Kidney (tissue), 22 donors: ENCODE measurements at places on chromosomes 2 and 18.
A peak's percentile ranks its signal among the peaks of the same experiment; 100 is the strongest.

- no peak for DNase-seq
These were observed 8.8 kb upstream of the FAM98A start for GRCh38 chr2:33607905-33608304.

DNA sequence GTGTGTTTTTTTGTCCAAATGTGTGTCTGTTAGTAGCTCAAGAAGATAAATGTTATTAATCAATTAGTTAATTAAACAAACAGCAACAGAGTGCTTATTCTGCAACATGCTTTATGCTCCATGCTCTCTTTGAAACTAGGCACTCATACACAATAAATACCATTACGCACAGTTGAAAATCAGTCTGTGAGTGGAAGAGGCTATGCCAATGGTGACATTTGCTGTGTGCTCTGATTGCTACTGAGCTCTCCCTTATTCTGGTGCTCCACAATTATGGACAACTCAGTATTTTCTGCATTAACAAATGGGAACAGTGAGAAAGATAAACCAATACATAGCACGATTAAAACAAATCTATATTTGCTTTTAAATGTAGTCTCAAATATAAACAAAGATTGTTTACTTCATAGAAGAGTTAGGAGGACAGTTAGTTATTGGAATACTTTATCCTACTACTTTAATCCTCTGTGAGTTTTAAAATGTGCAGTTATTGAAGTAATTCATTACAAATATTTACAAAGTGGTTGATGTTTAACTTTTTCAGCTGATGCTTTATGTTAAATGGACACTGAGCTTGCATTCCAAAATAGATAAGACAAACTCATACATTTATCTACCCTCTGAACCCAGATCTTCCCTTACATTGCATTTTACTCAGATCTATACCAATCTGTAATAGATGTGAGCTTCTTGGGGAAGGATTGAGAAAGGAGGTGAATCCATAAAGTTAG lies 55.3 kb downstream of the NXPH2 start:
- no peak for DNase-seq

GRCh38 chr18:8835521-8835953 lies 130.2 kb downstream of the MTCL1 start:
- no peak for DNase-seq

- no peak for DNase-seq
These were observed 22.3 kb upstream of the SERPINB5 start for GRCh38 chr18:63454497-63454896.

GRCh38 chr2:158142568-158143332 lies 41.1 kb downstream of the UPP2 start:
- no peak for DNase-seq

DNA sequence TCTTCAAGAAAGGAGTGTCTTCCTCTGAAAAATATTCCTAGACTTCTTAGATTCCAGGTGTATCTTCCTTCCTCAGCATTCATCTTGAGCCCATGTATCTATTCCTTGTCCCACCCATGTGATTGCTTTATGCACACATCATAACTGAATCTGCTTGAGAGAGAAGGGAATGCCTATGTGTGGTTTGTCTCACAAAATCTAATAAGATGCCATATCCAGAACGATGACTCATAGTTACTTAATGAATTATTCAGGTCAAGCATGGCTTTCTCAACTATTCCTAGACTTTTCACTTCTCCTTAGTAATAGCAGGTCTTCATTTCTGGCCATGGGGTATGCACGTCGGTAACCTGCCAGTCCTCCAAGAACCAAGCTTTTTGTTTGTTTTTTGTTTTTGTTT lies 121.8 kb downstream of the SETBP1 start:
- DNase-seq: no peak

DNA sequence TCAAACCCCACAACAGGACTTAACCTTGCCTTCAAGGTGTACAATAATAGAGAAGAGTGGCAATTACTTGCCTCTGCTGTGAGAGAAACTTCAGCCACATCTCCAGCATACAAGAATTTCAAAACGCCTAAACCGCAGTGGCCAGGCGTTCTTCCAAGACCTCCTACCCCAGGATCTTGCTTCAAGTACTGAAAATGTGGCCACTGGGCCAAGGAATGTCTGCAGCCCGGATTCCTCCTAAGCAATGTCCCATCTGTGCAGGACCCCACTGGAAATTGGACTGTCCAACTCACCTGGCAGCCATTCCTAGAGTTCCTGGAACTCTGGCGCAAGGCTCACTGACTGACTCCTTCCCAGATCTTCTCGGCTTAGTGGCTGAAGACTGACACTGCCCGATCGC lies 2.8 kb upstream of the CYB5A start:
- no peak for DNase-seq

GRCh38 chr2:200279857-200280256 lies 26.6 kb upstream of the SPATS2L start:
- no peak for DNase-seq

DNA sequence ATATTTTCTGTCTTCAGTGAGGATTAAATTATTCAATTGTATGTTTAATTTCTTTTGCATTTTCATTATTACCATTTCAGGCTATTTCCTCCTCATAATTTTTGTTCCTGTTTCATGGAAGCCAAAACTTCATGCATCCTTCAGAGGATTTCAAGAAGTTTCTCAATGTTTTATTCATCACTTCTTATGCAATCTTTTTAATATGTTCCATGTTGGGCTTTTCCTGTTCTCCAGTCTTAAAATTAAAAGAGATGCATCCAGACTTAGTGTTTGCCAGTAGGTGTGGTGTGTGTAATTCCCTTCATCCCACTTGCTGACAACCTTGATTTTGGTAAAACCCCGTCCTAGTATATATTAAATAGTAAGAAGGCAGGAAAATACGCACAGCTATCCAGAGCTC lies 190.0 kb downstream of the EN1 start:
- no peak for DNase-seq

- DNase-seq: no peak
These were observed 79.2 kb upstream of the PAPOLG start for GRCh38 chr2:60676706-60677330.

GRCh38 chr18:75824661-75825060 lies 397.2 kb upstream of the SMIM21 start:
- no peak for DNase-seq

DNA sequence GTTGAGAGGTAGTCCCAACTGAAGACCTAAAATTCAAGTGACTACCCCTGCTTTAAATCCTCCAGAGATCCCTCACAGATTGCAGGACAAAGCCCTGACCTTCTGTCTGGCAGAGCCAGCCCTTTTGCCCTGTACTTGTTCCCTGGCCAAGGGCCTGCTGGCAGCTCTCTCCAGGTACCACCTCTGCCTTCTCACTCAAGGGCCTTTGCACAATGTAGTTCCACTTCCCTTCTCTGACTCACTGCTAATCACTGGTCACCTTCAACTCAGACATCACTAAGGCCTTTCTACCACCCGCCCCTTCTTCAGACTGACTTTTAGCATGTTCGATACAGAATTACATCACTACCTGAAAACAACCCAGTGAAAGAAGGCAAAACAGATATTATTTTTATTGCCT lies 411.0 kb downstream of the TMEM182 start:
- DNase-seq: no peak

- no peak for DNase-seq
These were observed 183.2 kb downstream of the CYRIA start for GRCh38 chr2:16482460-16482859.

GRCh38 chr2:156845806-156846558 lies 409.8 kb downstream of the GPD2 start:
- no peak for DNase-seq

DNA sequence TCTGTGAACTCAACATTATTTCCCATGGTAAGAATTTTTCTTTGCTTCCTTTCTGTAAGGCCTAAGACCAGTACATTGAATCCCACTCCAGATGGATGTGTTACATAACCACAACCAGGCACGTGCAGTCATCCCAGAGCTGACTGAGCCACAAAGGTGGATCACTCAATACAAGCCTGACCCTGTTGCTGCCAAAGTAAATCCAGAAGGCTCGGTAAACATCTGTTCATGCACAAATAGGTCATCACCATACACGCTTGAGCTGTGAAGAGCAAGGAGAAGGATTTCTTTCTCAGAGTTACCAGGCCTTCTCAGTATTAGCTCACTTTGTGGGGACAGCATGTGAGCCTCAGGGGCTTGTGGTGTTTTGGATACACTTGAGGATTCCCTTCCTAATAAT lies 791.4 kb upstream of the FANCL start:
- no peak for DNase-seq

- no peak for DNase-seq
These were observed 174.4 kb upstream of the ERBB4 start for GRCh38 chr2:212712991-212713390.

GRCh38 chr2:233387667-233388528 lies 33.6 kb downstream of the DGKD start:
- DNase-seq: peak; percentile 70

GRCh38 chr2:187618813-187619212 lies 64.6 kb upstream of the TFPI start:
- no peak for DNase-seq

GRCh38 chr2:109062145-109062858 lies 66.7 kb upstream of the SH3RF3 start:
- no peak for DNase-seq

GRCh38 chr2:204645018-204645773 lies 99.9 kb downstream of the PARD3B start:
- DNase-seq: no peak

- peak; percentile 35 for DNase-seq
These were observed 18.3 kb downstream of the SGPP2 start for GRCh38 chr2:222442665-222443064.

DNA sequence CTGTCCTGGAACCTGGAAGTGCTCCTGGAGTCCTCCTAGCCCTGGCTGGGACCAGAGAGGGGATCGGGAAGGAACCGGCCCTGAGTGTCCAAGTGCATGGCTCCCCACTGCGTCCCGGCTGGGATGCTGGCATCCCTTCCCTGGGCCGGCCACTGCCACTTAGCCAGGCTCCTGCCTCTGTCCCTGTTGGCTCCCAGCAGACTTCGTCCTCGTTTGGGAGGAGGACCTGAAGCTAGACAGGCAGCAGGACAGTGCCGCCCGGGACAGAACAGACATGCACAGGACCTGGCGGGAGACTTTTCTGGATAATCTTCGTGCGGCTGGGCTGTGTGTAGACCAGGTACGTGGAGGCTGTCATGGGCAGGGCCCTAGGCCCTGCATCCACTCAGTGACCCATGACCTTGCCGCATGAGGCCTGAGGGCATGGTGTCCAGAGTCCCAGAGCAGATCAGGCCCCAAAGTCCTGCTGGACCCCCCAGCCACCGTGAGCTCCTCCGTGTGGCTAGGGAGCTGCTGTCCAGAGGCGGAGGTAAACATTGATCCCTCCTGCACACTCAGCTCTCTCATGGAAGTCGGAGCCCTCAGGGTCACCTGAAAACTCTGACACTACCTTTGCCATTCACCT lies 7.1 kb downstream of the ANO7 start:
- peak; percentile 71 for DNase-seq

GRCh38 chr2:212940816-212941215 lies 210.6 kb downstream of the IKZF2 start:
- peak; percentile 48 for DNase-seq

GRCh38 chr2:225233234-225233633 lies 166.3 kb upstream of the NYAP2 start:
- DNase-seq: no peak

DNA sequence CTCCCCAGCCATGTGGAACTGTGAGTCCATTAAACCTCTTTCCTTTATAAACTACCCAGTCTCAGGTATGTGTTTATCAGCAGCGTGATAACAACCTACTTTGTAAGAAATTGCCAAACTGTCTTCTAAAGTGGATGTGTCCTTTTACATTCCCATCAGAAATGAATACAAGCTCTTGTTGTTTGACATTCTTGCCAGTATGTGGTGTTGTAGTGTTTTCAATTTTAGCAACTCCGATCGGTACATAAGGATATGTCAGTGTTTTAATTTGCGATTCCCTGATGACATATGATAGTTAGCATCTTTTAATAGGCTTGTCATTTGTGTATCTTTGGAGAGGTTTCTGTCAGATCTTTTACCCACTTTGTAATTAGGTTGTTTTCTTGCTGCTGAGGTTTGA lies 1156.3 kb upstream of the CRIM1 start:
- DNase-seq: no peak

DNA sequence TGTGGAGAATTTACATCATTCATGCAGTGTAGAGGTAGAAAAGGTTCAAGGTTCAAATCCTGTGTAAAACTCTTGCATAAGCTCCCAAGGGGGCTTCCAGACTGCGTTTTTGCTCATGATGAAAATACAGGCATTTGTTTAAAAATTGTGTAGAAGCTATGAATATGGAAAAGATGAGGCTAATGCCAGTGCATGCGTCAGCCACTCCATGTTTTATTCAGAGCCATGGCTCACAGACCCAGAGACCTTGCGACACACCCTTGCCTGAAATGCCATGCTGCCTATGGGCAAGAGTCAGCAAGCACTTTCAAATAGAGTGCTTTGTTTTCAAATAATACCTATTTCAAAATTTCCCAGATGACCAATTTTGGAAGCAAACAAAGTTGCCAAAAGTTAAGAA lies 262.3 kb downstream of the TRIB2 start:
- no peak for DNase-seq

DNA sequence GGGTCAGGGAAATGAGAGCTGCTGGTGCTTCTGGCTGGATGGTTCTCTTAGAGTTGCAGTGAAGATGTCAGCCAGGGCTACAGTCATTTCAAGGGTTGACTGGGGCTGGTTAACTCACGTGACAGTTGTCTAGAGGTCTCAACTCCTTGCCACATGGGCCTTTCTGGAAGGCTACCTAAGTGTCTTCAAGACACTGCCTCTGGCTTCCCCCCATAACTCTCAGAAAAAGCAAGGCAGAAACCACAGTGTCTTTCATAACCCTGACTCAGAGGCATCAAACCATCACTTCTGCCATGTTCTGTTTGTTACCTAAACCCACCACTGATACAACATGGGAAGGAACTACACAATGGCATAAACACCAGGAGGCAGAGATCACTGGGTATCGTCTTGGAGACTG lies 828.9 kb downstream of the EPHA4 start:
- no peak for DNase-seq

GRCh38 chr18:35694808-35695207 lies 113.3 kb downstream of the GALNT1 start:
- no peak for DNase-seq

- DNase-seq: no peak
These were observed at the start of gene ADI1 for GRCh38 chr2:3519255-3520205. ADI1 (minus strand) TSS chr2:3519531; CDS start chr2:3519487, 44 bp downstream.

- DNase-seq: no peak
These were observed 7.3 kb downstream of the PXDN start for GRCh38 chr2:1736997-1737480.
